ENCODE measurements at places on chromosomes 3 and 15. TPM values are rescaled to one million over a fixed set of nuclear protein-coding genes. Genes with fewer than 3 reads are reported as not detected.

Gene GOLGA6L4
- total RNA-seq = 2.4 TPM

Gene C3orf33
- 5.9 TPM for total RNA-seq

Gene GOLGA6A
- not detected for total RNA-seq

Gene GCSAM
- total RNA-seq = 2.0 TPM

Gene STAB1
- 269 TPM for total RNA-seq

Gene CCR8
- not detected for total RNA-seq

Gene IREB2
- total RNA-seq = 32.4 TPM

GRCh38 chr3:138972941-138973340 is 25.9 kb downstream of the FOXL2NB start:
- DNase-seq = no peak

DNA sequence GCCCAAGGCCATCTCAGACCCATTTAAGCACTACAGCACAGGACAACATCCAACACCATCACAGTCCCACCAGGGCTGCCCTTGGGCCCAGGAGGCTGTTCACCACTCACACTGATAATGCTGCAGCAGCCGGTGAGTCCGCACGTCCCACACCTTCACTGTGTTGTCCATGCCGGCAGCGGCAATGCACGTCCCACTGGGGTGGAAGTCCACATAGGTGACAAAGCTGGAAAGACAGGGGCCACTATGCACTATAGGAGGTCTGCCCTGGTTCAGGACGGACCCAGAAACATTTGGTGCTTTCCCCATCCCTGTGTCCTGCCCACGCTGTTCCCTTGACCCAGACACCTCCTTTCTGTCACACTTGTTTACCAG is 8.5 kb downstream of the POC1A start:
- no peak for DNase-seq

DNA sequence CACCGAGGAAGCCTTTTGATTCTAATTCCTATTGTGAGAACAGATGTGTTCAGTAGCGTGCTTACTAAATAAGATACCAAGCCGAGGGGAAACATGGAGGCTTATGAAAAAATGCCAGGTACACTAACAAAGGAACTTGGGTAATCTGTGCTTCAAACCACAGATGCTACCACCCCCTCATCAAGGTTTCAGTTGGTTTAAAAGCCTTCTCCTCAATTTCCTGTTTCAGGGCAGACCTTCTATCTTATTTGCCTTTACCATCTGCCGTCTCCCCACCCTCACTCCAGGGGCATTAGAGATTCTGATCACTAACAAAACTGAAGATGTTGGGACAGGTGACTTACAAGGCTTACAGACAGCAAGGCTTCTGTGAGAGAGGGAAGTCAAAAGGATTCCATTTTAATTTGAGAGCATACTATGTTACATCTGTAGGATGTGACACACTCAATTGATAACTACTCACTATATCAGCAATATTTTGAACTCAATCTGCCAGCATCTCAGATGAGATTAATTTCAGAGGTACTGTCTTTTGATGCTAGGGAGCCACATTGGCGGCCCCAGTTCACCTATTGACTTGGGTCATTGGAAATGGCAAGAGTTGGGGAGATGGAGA is 60.6 kb upstream of the PLCL2 start:
- no peak for DNase-seq

DNA sequence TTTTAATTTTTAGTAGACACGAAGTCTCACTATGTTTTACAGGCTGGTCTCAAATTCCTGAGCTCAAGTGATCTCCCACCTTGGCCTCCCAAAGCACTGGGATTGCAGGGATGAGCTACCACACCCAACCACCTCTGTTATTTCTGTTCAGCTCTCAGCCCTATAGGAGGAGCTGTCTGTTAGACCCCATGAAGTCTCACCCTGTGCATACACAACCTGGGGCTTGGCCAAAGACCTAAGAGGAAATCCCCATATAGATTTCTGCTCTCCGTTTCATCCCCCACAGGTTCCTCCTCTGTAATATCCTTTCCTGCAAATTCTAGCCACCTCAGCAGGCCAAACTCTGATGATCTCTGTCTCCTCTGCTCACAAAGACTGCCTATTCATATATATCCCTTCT is 56.6 kb upstream of the CTDSPL2 start:
- no peak for DNase-seq

GRCh38 chr3:128922804-128923459 is 43.5 kb downstream of the ACAD9 start:
- DNase-seq = no peak

GRCh38 chr3:107426223-107426622 is 49.0 kb downstream of the CCDC54 start:
- no peak for DNase-seq

DNA sequence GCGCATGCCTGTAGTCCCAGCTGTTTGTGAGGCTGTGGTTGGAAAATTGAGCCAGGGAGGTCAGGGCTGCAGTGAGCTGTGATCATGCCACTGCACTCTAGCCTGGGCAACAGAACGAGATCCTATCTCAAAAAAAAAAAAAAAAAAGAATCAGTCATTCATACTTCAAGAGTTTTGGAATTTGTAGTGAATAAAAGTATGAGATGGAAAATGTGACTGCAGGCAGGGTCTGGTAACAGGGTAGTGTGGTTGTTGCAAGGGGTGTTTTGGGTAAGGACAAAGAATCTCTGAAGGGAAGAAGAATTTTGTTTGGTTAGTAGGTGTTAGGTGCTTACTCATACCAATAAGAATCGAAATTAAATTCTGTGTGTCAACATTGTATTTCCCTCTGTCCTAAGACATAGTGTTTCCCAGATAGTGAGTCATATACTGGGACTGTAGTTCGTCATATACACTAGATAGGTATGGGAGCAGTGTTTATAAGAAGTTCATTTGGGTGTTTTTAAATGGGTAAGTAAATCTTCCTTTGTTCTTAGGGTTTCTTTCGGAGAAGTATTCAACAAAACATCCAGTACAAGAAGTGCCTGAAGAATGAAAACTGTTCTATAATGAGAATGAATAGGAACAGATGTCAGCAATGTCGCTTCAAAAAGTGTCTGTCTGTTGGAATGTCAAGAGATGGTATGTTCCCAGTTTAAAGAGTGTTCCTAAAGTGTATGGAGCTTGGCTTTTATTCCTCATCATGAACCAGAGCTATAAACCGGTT is 14.2 kb downstream of the NR1D2 start:
- DNase-seq = no peak

- DNase-seq = no peak
Measured at GRCh38 chr15:90002428-90002844, 1.3 kb downstream of the ZNF710 start.

GRCh38 chr3:176579711-176580185 is 617.5 kb downstream of the TBL1XR1 start:
- no peak for DNase-seq

DNA sequence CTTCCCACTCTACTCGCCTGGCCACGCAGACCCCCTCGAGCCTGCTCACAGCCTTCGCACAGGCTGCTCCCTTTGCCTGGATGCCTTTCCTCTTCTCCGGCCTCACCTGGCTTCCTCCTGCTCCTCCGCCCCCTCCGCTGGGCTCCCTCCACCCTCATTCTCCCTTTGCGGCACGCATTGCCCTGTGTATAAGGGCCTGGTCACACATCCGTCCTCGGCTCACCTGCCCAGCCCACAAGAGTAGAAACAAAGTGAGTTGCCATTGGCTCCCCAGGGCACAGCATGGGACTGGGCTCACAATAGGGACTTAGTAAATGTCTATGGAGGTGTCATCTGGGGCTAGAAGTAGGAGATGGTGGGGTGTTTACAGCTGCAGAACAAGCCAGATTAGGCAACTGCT is 4.2 kb downstream of the PLXND1 start:
- DNase-seq = no peak

DNA sequence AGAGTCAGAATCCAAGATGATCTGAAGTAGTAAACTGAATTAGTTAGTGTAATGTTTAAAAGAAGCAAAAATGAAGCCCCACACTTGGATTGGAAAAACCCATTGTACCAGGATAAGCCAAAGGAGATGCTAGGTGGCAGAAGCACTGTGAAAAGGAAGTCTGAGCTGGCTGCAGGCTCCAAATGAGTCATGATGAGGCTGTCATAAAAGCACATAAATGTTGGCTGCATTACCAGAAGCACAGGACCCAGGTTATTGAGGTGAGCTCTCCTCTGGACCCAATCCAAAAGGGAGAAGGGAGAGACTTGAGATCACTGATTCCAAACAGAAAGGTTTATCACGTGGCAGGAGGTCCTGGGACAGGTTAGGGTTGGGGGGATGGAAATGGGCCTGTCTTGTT is 3.2 kb upstream of the ACAN start:
- DNase-seq = no peak

DNA sequence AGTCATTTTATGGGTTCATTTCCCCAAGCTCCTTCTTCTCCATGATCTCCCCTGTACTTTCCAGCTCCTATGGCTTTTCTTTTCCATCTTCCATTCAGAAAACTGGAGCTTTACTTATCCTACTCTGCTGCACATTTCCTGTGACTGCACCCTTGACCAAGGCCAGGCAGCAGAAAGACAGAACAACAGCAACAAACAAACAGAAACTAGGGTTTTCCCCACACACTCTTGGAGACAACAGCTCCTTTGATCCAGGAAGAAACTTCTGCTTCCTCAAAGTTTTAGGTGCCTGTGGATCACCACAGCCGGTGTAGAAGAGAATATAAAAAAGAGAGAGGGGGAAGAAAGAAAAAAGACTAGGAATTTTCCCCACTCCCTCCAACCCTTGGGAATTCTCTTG is 342.3 kb upstream of the CFAP20DC start:
- no peak for DNase-seq

- no peak for DNase-seq
Measured at GRCh38 chr3:114242947-114243346, 5.6 kb upstream of the ZNF80 start.

DNA sequence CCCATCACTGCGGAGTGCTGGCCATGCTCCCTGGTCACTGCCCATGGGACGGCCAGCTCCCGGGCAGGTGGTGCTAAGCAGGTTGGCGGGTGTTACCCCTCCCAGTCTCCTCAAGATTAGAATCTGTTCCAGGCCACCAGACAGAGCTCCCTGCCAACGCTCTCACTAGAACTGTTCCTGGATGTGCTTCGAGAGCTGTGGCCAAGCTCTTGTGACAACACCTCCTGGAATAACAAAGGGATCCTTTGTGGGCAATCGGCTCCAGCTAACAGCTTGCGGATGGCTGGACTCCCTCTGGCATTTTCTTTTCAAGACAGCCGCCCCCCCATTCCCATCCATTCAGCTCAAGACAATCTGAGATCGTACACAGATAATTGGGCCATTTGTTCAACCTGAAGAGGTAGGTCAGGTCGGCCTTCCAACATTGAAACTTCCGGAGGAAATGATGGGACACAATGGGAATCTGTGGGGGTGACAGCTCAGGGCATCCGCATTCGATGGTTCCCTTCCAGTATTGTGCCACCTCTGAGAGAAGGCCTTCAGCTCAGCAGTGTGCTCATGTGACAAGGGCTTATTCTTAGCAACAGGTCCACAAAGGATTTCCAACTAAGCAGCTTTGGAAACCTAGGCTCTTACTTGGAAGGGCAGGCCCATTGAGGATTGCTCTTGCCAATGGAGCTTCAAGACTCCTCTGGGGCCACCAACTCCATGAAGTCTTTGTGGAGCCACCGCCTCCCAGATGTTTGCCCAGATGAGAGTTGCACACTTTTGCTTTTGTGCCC is 11.6 kb upstream of the EPHB3 start:
- DNase-seq = no peak

DNA sequence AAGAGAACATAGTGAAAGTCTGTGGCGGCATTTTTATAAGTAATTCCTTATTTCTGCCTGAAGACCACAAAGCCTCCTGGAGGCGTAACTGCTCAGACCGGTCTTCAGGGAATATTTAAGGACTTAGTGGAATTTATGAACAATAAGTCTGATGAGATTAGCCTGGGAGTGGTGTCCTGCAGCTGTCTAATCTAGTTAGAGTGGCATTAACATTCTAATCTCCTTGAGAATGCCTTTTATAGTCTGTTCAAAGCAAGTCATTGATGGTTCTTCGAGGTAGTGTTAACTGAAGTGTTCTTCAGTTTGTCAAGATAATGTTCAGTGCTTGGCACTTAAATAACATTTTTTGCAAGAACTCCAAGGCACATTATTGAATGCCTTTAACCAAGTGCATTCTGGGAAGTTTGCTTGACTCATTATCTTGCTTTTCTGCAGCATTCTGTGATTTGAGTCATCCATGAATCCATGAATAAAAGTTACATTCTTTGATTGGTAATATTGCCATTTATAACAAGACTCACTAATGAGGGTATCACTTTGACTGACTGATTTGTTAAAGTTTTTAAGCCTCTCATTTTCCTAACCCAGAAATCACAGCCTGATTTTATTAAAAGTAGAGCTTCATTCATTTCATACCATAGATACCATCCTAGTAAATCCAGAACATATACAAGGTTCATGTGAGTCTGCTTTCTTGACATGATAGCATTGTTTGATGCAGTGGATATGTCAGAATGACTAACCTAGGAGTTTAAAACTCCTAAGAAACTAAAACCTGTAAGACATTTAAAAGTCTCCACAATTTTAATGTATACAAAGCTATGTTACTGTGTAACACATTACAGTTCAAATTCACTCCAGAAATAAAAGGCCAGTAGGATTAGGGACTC is 12.5 kb downstream of the RBM5 start:
- no peak for DNase-seq

DNA sequence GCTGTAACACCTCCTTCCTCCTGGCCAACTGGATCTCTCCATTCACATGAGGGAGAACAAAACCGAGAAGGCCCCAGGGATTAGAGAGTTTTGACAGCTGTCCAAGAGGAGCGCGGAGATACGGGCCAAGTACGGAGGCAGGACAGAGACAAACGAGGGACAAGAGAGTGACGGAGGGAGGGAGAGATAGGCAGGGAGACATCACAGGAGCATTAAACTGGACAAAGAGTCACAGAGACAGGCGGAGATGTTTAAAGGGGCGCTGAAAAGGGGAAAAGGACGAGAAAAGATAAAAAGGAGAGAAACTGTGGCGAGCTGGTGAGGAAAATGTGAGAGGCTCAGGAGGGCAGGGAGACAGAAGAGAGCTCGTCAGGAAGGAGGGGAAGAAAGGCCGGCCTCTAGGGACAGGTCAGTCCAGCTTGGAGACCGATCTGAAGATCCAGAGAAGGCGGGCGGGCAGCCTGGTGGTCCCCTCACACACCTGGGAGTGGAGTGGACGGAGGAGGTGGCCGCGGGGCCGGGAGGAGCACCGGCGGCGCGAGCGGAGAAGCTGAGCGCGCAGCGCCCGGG is 40.5 kb upstream of the ROPN1 start:
- no peak for DNase-seq

DNA sequence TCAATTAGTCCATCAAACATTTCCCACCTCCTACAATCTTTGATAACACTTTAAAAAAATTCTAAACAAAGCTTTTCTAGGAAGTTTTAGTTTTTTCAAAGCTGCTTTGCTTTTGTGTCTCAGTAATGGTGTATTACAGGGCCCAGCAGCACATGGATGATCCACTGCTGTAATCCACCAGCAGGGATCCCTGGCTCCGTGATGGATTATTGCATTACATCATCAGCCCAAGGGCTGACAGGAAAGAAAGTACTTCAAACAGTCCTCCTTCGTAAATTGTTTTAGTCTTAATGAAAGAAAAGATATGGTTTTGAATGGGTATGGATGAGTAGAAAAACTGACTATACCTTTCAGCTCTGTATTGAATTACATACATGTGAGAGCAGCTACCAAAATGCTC is 688.9 kb upstream of the NAALADL2 start:
- DNase-seq = no peak
